MM.1S (cell line): ENCODE measurements at places on chromosomes 2 and 18.
A peak's percentile ranks its signal among the peaks of the same experiment; 100 is the strongest.

GRCh38 chr18:62033756-62034155 lies 140.9 kb upstream of the RNF152 start:
- no peak for DNase-seq

DNA sequence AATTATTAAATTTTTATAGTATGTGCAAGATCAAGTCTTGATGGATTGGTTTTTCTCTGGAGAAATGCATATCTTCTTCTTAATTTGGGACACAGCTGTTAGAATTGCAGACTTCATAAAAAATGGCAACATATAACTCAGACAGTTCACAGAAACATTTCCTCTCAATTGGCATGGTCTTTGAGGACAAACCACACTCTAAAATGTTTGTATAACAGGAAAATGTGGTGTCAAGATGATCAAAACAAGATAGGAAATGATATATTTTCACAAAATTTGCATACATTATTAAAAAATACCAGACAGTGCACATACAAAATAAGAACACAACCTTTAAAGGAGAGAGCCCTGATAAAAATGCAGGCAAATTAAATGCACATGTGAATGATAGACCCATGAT lies 63.9 kb downstream of the ICOS start:
- DNase-seq, result no peak

DNA sequence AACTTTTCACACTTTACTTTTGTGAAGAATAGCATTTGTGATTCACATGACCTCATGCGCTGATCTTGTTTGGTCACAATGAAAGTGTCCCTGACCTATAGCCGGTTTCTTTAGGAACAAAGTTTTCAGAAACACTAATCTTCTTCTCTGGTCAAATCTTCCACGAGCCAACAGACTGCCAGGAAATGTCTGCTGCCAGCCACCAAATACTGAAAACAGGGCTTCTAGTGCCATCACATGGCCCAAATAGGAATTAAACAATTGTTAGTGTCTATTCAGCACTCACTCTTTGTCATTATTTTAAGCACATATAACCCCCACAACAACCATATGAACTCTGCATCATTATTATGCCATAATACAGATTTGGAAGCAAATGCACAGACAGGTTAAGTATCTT lies 286.5 kb upstream of the SYT4 start:
- peak; percentile 59 for DNase-seq

DNA sequence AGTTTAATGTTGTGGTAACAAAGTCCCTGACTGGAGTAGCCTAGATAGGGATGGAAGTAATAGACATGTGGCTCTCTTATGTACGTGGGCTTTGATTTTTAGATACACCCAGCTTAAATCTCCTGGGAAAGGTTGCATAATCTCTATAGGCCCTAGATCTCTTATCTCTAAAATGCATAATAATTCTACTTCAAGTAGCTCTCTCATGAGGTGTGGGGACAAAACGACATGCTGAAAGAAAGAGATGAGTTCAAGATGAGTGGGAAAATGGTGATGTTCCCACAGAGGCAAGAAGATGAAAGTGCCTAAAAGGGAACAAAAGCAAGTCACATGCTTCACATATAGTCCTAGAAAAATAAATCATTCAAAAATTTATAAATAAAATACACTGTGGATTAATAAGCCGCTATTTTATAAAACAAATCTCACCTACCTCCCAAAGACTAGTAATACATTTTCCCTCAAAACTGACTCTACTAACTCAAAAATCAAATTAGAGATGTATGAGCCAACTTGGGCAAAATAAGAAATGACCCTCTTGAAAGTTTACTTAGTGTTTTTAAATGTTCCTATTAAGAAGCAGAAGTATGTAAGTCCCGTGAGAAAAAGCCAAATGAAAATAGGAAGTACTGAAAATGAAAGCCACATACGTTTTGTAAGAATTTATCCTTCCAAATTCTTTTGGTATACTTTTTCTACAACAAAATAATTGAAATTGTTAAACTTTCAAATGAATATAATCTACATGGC lies 148.2 kb upstream of the ITGA4 start:
- peak; percentile 49 for DNase-seq

GRCh38 chr2:18404708-18405107 lies 155.7 kb downstream of the RDH14 start:
- no peak for DNase-seq

DNA sequence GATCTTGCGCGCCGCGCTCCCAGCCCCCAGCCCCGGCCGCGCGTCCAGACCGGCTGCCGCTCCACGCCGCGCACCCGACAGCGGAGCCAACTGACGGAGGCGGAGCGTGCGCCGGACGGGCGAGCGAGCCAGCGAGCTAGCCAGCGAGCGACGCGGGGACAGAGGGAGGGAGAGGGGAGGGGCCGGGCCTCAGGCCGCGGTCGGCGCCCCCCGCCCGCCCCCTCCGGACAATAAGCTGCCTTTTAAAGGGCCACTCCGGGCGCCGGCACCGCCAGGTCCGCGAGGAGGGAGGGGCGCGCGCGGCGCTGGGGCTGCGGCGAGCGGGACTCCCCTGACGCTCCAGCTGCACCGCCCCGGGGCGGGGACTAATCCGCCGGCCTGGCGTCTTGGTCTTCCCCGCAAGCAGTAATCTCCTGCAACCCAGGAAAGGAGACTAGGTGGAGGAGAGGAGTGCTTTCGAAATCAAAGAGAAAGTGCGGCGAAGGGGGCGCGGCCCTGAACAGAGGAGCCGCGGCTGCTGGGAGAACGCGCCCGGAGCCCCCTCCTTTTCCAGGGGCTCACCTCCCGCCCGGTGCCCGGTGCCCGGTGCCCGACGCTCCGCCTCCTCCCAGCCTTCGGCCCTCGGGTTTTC lies at the start of gene BIN1:
Gene BIN1, minus strand, starts transcription at position 164 of the 631 bp plus-strand sequence. CDS start 211 bp downstream, outside the sequence.
- peak; percentile 91 for DNase-seq

GRCh38 chr2:150909613-150910012 lies 352.1 kb downstream of the RBM43 start:
- peak; percentile 28 for DNase-seq

- no peak for DNase-seq
Observed at GRCh38 chr2:10839813-10840212, 27.2 kb upstream of the PDIA6 start.

DNA sequence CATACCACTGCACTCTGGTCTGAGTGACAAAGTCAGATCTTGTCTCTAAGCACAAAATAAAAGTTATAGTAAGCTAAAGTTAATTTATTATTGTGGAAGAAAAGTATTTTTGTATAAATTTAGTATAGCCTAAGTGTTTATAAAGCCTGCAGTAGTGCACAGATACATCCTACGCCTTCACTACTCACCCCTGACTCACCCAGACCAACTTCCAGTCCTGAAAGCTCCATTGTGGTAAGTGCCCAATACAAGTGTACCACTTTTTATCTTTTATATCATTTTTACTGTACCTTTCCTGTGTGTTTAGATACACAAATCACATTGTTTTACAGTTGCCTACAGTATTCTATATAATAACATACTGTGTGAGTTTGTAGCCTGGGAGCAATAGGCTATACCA lies 57.5 kb downstream of the UBE2E3 start:
- DNase-seq, result no peak

- no peak for DNase-seq
Observed at GRCh38 chr2:198571393-198571792, 767.0 kb downstream of the PLCL1 start.
